ENCODE measurements at places on chromosomes 7 and 10. TPM values are rescaled to one million over a fixed set of nuclear protein-coding genes. Genes with fewer than 3 reads are reported as not detected.

- DNase-seq: peak; percentile 35
Measured at GRCh38 chr10:7866176-7866575, 47.9 kb downstream of the TAF3 start.

GRCh38 chr10:43105956-43106229 lies 29.0 kb downstream of the RET start:
- DNase-seq: no peak

GRCh38 chr10:131448171-131448570 lies 136.7 kb upstream of the TCERG1L start:
- no peak for DNase-seq

- DNase-seq: no peak
Measured at GRCh38 chr7:4268040-4268965, 413.8 kb upstream of the FOXK1 start.

The TACC2 gene
- polyA plus RNA-seq: 15.4 TPM

GRCh38 chr10:1674501-1674900 lies 62.8 kb downstream of the ADARB2 start:
- DNase-seq: no peak

DNA sequence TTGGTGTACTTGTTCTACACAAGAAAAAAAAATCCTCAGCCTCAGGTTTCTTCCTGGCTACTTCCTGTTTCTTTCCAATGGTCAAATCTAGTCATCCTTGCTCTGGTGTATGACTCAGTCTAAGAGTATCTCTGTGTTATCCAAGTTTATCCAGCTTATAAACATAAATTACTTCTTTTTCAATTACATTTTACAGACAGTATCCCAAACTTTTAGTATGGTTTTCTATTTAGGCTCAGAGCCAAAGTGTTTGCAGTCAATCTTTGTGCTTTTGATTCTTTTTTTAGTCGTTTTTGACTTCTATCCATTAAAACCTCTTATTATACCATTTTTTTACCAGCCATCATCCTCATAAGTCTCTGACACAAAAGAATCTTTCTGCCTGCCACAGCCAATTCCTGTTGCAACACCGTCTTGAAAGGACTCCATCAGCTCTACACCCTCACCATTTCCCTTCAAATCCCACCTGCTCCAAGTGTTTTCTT lies 294.6 kb downstream of the PTEN start:
- DNase-seq: peak; percentile 96

GRCh38 chr10:122341141-122341810 lies 33.2 kb upstream of the PLEKHA1 start:
- no peak for DNase-seq
